Ovary (tissue), 10 donors: ENCODE measurements at places on chromosomes 7 and 10. TPM values are rescaled to one million over a fixed set of nuclear protein-coding genes. Genes with fewer than 3 reads are reported as not detected.
A peak's percentile ranks its signal among the peaks of the same experiment; 100 is the strongest.

DNA sequence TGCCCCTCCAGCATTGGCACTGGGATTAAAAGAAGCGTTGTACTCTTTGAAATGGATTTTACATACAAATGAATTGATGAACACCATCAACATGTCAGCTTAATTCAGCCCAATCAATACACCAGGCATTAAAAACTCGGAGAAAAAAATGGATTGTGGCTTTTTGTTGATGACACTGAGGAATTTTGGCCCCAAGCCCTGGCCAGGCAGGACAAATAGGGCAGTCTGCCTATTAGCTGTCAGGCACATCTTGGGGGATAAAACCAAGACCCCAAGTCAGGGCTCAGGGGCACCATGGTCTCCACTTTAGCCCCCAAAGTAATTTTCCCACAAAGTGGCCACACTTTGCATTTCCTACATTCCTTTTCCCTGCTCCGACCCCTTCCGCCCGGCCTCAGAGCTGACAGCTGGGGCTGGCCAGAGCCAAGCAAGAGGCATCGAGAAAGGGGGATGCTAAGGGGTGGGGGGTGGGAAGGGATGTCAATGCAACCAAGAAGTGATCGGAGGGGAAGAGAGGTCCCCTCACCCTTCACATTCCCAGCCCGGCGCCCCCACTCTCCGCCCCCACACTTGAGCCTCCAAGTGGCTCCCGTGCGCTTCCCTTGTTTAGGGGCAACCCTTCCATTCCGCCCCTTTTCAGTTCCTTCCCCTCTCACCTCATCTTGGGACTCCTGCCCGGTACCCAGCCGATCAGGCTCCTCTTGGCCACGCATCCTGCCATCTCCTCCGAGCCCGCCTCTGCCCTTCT is 711 bp downstream of the HIP1 start:
- no peaks in the 10 kb centered on the region for H3K27me3 ChIP-seq
- no peak for DNase-seq
- peak overlapping the region; percentile 66 for H3K27ac ChIP-seq
- H3K4me1 ChIP-seq, result peaks cover 5% of the 10 kb centered on the region
- no peaks in the 10 kb centered on the region for H3K36me3 ChIP-seq

The NET1 gene
- total RNA-seq, result 50.9 TPM

- H3K36me3 ChIP-seq, result no peaks in the 10 kb centered on the region
- H3K27ac ChIP-seq, result no peak overlapping the region
- no peak overlapping the region for H3K4me3 ChIP-seq
- no peaks in the 10 kb centered on the region for H3K27me3 ChIP-seq
These were observed 104.3 kb downstream of the AHR start for GRCh38 chr7:17402628-17403278.

DNA sequence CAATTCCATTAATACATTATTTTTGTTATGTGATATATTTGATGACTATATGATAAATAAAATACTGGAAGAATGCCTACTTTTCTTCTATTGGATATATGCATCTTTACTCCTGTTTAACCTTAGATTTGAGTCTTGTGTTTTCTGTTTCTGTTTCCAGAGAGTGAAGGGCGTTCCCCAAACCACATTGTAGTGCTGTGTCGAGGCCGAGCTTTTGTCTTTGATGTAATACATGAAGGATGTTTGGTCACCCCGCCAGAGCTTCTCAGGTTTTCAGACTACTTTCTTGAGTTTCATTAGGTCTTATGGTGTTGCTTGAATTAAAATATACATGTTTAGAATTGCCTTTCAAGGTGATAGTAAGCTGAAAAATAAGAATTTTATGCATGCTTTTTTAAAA is 23.8 kb downstream of the CROT start:
- H3K4me1 ChIP-seq, result no peaks in the 10 kb centered on the region
- no peak overlapping the region for H3K4me3 ChIP-seq
- no peaks in the 10 kb centered on the region for H3K36me3 ChIP-seq
- no peak overlapping the region for H3K27ac ChIP-seq
- H3K27me3 ChIP-seq, result no peaks in the 10 kb centered on the region
- no peak for DNase-seq

DNA sequence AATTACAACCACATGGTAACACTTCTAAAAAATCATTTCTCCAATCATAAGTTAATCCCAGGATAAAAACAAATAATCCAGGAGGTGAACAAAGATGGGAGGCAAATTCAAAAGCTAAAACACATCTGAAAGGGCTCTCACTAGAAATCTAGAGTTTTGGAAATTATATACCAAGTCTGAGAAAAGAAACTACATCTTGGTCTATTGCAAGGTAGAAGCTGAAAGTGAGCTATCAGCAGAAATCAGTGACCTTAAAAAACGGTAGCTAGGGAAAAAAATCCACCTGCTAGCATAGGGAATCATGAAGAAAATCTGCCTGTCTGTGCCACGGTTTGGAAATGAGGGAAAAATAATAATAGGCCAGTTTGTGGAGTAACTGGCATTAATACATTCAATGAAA is 50.5 kb downstream of the POT1 start:
- no peaks in the 10 kb centered on the region for H3K4me1 ChIP-seq
- no peaks in the 10 kb centered on the region for H3K36me3 ChIP-seq
- no peaks in the 10 kb centered on the region for H3K27me3 ChIP-seq
- no peak overlapping the region for H3K27ac ChIP-seq
- no peak for DNase-seq
- H3K4me3 ChIP-seq, result no peak overlapping the region
